Bronchial epithelial cell (primary cell): ENCODE measurements at places on chromosomes 1 and 21.

DNA sequence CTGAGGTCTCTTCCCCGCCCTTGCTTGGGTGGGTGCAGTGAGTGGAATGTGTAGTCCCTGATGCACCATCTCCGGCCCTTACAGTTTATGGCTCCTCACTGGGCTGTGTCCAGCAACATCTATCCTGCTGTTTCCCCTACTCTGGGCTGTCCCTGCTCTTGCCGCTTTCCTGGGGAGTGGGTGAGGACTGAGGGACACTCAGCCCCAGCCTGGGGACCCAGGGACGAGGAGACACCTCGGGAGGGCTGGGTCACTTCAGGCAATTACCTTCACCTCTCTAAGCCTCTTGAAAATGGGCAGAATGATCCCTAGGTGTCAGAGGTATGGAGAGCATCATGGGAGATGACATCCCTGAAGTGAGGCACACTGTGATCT lies 13.6 kb upstream of the LRP8 start:
- DNase-seq = no peak

DNA sequence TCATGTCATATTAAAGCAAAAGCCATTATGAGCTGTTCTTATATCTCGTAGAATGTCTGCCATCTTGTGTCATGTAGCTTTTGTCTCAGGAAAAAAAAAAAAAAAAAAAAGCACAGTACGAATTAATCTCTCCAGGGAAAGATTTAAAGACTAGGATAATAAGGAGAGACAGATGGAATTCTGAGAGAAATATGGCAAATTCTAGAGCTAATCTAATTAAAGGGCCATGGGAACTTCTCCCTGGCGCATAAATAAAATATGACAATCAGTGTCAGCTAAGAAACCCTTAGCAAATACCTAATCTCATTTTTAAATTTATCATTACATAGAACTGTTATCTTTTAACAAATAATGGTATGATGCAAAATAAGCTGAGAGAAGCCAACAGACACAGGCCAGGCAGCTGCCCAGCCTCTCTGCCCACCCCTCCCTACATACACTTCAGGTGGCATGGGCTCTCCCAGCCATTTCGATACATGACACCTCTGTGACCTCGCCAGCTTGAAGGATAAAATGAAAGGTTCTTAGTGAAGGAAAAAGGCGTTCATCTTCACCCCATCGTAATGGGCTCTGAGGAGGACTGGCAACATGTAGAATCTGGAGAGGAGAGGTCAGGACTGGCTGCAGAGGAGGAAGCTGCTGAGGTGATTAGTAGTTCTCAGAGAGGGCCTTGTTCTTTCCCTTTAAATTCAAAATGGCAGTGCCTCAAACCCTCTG lies 39.8 kb downstream of the DISC1 start:
- DNase-seq = no peak

DNA sequence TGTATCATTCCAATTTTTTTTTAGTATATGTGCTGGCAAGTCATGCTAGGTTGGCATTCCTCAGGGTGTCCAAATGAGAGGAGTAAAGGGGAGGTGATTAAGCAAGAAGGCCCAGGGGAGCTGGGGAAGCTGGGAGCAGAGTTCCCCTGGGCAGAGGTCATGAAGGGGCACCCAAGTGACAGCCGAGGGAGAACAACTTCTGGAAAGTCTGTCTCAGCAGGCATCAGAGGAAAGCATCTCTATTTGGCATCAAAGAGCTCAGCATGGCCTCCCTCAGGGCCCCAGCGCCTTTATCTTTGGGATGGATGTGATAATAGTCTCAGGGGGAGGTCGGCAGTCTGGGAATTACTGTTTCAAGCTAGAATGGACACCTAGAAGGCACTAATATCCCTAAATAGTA lies 5.0 kb upstream of the ENO1 start:
- no peak for DNase-seq

DNA sequence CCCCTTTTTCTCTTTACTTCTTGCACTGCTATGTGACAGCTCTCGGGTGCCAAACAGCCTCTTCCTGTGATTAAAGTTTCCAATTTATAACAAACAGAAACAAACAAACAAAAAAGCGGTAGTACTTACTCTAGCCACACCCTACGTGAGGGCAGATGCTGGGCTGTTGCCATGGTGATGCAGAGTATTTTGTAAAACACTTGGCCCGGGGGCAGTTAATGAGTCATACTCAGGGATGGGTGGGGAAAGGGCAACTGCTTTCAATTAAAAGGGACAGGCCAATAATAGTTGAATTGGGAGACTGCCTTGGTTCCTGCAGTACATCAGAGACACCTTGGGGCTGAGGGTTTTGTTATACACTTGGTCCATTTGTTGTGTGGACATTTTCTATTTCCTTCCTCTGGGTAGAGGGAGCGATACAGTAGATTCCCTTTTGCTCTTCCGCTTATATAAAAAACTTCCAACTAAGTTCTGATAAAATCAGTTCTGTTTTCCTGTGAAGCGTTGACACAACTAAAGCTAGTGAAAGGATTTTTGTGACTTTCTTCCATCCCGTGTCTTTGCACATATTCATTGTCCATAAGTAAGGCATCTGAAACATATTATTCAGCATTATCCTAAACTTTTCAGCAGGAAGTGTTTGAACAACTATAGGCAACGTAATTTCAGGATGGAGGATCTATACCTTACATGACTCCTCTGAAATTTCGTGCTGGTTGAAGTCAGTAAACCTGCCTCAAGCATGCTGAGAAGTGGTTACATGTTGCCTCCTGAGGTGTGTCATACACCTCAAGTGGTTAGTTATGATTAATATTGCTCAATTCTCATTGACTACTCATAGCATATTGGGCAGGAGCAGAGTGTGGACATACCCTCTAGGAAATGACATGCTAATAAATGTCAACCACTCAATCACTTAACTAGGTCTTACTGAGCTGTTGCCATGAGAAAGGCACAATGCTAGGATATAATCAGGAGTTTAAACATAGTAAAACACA lies 36.7 kb upstream of the THEM4 start:
- peak; percentile 99 for DNase-seq

GRCh38 chr1:3219005-3219790 lies 150.2 kb downstream of the PRDM16 start:
- DNase-seq = peak; percentile 4

GRCh38 chr1:154400381-154400801 lies 4.8 kb upstream of the IL6R start:
- DNase-seq = no peak

- DNase-seq = peak; percentile 74
These were observed 51.5 kb upstream of the VAV3 start for GRCh38 chr1:108016451-108016920.

DNA sequence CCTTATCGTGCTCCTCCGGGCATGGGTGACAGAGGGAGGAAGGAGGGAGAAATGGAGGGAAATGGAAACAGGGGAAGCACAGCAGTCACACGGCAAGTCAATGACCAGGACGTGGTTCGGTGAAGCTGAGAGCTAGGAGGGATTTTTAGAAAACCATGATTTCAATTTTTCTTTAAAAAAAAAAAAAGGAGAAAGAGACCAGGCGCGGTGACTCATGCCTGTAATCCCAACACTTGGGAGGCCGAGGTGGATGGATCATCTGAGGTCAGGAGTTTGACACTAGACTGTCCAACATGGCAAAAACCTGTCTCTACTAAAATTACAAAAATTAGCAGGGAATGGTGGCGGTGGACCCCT lies 776 bp upstream of the TNFRSF9 start:
- no peak for DNase-seq

GRCh38 chr1:45531873-45532272 lies 10.2 kb upstream of the PRDX1 start:
- DNase-seq = no peak
